Stimulated activated naive CD4-positive, alpha-beta T cell treated with Interleukin-2 at 50 U/mL for 16 hours (primary cell): ENCODE measurements at places on chromosomes 3 and 15.

DNA sequence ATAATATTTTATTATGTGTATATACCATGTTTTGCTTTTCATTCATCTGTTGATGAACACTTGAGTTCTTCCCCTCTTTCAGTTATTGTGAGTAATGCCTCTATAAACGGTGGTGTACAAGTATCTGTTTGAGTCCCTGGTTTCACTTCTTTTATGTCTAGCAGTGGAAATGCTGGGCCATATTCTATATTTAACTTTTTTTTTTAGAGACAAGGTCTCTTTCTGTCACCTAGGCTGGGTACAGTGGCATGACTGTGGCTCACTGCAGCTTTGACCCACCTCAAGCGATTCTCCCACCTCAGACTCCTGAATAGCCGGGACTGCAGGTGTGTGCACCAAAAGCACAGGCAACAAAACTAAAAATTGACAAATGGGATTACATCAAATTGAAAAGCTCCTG, 19.9 kb downstream of the GOLM2 start:
- DNase-seq = no peak

- no peak for DNase-seq
Observed at GRCh38 chr3:192904632-192905289, 12.9 kb downstream of the MB21D2 start.

GRCh38 chr15:100341239-100341749, 481 bp downstream of the ADAMTS17 start:
- peak; percentile 32 for DNase-seq

GRCh38 chr3:87997966-87998365, 60.8 kb downstream of the CGGBP1 start:
- no peak for DNase-seq

GRCh38 chr3:187044867-187045552, 94.3 kb downstream of the RPL39L start:
- no peak for DNase-seq
